ENCODE measurements at places on chromosomes 13 and 19.

DNA sequence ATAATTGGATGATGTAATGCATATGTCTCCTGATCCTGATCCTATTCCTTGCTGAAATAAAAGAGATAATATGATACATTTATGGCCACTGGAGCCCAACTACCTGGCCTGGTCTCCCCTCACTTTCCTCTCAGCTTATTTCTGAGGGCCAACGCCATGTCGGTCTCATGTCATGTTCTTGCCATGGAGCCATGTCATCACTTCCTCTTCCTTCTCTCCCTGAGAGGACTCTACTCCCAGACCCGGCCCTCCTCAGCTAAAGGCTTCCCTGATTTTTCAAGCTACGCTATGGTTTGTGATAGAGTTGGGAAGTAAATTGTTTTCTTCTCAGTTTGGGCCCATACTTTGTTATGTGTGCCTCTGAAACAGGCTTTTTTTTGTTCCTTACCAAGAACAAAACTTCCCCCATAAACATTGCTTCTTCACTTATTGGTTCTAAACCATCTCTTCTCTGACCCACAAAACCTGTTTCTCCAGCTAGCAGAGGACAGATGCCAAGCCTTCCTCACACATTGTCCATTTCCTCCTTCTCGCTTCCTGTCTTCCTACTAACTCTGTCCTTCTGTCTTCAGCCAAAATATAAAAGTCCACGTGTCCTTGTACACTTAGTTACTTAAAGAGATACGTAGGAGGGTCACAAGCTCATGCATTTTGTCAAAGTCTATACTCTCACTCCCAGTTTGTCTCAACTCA is 319.9 kb upstream of the DACH1 start:
- DNase-seq = no peak

GRCh38 chr13:31638577-31638976 is 100.7 kb upstream of the RXFP2 start:
- DNase-seq = no peak

DNA sequence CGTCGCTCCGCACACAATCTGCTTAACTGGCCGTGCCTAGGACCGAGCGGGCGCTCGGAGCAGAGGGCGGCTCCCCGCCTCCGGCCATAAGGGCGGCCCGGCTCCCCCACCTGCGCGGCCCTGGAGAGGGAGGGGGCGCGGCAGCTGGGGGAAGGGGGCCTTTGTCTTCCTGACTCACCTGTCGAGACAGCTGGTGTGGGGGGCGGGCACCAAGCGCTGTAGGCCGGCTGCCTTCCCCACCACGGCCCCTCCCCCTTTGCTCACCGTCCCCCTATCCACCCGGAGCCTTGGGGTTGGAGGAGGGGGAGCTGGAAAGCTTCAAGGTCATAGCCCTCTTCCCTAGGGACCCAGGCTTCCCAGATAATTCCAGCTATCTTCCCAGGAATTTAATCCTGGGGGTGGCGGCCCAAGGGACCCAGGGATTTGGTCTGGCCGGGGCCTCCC is 1.2 kb downstream of the VASP start:
- no peak for DNase-seq

- no peak for DNase-seq
Observed at GRCh38 chr13:83215627-83216026, 666.6 kb downstream of the SLITRK1 start.

- no peak for DNase-seq
Observed at GRCh38 chr19:36773223-36773579, 594 bp upstream of the ZNF850 start.

DNA sequence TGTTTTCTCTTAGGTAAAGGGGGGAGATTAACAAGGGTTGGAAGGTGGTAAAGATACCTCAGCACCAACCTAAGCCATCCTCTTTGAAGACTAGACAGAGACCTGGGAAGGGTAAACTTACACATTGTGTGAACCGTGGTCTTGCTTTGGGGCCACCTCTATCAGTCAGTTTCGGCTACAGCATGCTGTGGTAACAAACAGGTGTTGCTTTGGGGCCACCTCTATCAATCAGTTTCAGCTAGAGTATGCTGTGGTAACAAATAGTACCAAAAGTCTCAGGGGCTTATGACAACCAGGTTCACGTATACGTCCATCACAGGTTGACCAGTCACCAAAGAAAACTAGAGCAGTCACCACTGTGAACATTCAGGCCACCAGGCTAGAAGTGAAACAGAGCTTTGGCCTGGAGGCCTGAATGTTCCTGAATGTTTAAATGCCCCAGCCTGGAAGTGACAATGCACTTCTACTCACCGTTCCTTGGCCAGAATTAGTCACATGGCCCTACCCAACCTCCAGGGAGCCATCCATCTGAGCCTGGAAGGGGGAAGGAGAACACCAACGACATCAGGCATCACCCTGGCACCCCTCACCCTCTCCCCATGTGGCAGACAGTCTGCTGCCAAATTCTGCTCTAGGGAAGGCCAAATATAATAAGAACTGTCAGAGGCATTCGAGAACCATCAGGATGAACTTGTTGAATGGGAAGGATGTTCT is 3.8 kb downstream of the FXYD7 start:
- no peak for DNase-seq

Measured in ecto neural progenitor cell (in vitro differentiated cells).